AG04449 (cell line): ENCODE measurements at places on chromosomes 11 and 22.
A peak's percentile ranks its signal among the peaks of the same experiment; 100 is the strongest.

GRCh38 chr11:79101656-79102055, 339.2 kb downstream of the TENM4 start:
- no peak for DNase-seq

GRCh38 chr11:76153571-76153923, 52.8 kb downstream of the WNT11 start:
- peak; percentile 9 for DNase-seq

GRCh38 chr11:35658020-35658948, 4.3 kb upstream of the TRIM44 start:
- DNase-seq = no peak

DNA sequence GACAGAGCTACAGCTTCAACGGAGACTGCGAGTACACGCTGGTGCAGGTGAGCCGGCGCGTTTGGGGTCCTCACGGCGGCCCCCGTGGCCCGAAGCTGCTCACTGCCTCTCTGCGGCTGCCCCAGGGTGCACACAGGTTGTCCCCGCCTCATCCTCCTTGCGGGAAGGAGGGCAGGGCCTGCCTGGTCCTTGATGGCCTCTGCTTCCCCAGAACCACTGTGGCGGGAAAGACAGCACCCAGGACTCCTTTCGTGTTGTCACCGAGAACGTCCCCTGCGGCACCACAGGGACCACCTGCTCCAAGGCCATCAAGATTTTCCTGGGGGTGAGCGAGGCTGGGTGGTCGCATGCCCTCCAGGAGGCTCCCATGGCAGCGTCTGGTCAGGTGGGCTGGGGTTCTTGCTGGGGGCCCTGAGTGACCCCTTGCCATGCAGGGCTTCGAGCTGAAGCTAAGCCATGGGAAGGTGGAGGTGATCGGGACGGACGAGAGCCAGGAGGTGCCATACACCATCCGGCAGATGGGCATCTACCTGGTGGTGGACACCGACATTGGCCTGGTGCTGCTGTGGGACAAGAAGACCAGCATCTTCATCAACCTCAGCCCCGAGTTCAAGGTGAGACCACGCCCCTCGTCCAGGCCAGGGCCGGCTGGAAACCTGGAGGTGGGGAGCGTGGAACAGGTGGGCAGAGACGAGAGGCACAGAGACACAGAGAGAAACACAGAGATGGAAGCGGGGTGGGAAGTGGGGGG, 19.4 kb downstream of the MUC5AC start:
- DNase-seq = no peak

DNA sequence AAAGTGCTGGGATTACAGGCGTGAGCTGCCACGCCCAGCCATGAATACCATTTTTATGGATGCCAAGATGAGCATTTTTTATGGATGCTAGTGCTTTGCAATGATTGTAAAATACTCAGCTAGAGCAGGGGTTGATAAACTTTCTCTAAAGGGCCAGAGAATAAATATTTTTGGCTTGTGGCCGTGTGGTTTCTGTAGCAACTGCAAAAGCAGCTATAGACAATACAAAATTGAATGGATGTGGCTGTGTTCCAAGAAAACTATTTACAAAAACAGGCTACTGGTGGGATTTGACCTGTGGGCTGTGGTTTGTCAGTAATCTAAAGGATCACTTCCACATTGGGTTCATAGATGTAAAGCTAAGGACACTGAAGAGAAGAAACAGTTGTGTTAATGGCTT, 56.0 kb downstream of the COMMD9 start:
- no peak for DNase-seq

GRCh38 chr11:125890447-125891100, 3.1 kb downstream of the HYLS1 start:
- no peak for DNase-seq

DNA sequence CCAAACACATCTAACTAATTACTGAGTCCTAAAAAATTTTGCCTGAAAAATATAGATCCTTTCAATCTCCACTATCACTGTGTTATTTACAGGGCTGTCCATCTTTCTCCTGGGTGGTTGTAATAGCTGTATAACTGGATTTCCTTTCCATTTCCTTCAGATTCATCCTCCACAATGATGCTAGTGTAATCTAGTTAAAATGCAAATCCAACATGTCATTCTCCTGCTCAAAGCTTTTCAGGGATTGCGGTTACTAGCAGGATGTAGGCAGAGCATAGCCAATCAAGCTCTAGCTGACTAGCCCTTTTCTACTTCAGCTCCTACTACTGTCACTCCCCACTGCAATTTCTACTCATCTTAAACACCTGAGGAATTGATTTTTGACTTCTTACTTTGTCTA, 283.0 kb downstream of the RAB38 start:
- DNase-seq = no peak

- no peak for DNase-seq
Observed at GRCh38 chr11:39102236-39102635, 2357.2 kb downstream of the LRRC4C start.

GRCh38 chr11:13534358-13534757, 38.6 kb upstream of the PTH start:
- no peak for DNase-seq

GRCh38 chr11:2768471-2769408, 68.9 kb upstream of the KCNQ1OT1 start:
- peak; percentile 23 for DNase-seq

GRCh38 chr22:46121079-46121478, 29.2 kb upstream of the PPARA start:
- no peak for DNase-seq

- no peak for DNase-seq
Observed at GRCh38 chr11:75893251-75893650, 78.2 kb downstream of the UVRAG start.

DNA sequence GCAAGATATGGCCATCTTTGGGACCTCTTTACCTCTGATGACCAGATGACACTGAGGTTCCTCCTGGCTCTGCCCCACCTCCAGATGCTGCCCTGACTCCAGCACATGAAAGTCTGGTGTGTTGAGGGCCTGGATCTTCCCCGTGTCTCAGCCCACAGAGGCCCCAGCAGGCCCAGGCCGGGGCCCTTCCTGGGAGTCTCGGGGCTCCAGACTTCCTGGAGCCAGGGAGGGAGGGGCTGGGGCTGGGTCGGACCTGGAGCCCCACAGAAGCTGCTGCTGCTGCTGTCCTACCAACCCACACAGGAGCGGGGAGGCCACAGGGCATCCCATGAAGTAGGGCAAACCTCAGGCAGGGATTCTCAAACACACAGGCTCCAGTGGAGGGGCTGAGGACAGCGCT, 32.2 kb upstream of the WNT11 start:
- no peak for DNase-seq

DNA sequence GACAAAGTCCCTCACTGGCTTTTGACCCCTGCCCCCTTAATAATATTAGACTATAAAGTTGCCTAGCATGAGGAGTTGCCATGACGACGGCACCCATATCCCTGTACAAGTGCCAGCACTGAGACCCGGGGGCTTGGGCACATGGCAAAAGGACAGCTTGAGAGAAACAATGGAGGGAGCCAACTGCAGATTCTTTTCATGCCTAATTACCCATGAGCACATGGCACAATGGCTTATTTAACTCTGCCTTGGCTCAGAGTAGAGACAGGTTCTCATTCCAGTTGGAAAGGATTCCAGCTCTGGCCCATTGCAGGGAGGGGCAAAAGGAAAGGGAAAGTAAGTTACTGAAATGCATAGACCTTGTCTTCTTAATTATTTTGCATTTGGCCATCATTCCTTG, 261.2 kb upstream of the UBASH3B start:
- DNase-seq = no peak

- DNase-seq = no peak
Observed at GRCh38 chr11:64880240-64881001, 2.0 kb upstream of the EHD1 start.
